Articular chondrocyte of knee joint (primary cell): ENCODE measurements at places on chromosomes 11 and 22. TPM values are rescaled to one million over a fixed set of nuclear protein-coding genes. Genes with fewer than 3 reads are reported as not detected.

The PTGDR2 gene
- total RNA-seq, result under 0.01 and 0.11 TPM in 2 replicates

The SEC14L6 gene
- 2.6 and 6.1 TPM in 2 replicates for total RNA-seq

The LARGE2 gene
- total RNA-seq, result not detected in 2 replicates

The NAV2 gene
- total RNA-seq, result 21.3 and 25.5 TPM in 2 replicates

The SHISA8 gene
- not detected in 2 replicates for total RNA-seq

The HTR3A gene
- not detected in 2 replicates for total RNA-seq

The MMP8 gene
- total RNA-seq, result 0.22 TPM in 1 of 2 replicates, not detected in the other

The GPHA2 gene
- not detected in 2 replicates for total RNA-seq

The SOX10 gene
- not detected in 2 replicates for total RNA-seq

The OR4A16 gene
- total RNA-seq, result not detected in 2 replicates

The TTC28 gene
- 56.3 TPM in 2 replicates for total RNA-seq

The CHRM4 gene
- total RNA-seq, result 0.22 TPM in 1 of 2 replicates, not detected in the other

The TRIM51G gene
- total RNA-seq, result not detected in 2 replicates

The RRP7A gene
- total RNA-seq, result 21.0 and 23.4 TPM in 2 replicates

The POU2AF1 gene
- not detected in 2 replicates for total RNA-seq

The SDHD gene
- total RNA-seq, result 121 and 134 TPM in 2 replicates

The SSH3 gene
- 15.8 and 19.3 TPM in 2 replicates for total RNA-seq

The KCTD14 gene
- 1.7 and 3.7 TPM in 2 replicates for total RNA-seq

The OVOL1 gene
- not detected in 2 replicates for total RNA-seq

The SPINDOC gene
- total RNA-seq, result 9.0 and 10.6 TPM in 2 replicates

The MUC15 gene
- not detected in 2 replicates for total RNA-seq

The RCOR2 gene
- total RNA-seq, result 0.65 and 0.97 TPM in 2 replicates

The CHRM1 gene
- not detected in 2 replicates for total RNA-seq

The PKDREJ gene
- under 0.01 and 0.11 TPM in 2 replicates for total RNA-seq

The RFPL2 gene
- total RNA-seq, result not detected in 2 replicates

The NLRP14 gene
- total RNA-seq, result 0.13 and 0.22 TPM in 2 replicates

The B3GAT1 gene
- total RNA-seq, result not detected in 2 replicates

The MUC5AC gene
- total RNA-seq, result not detected in 2 replicates

The KMT5B gene
- 27.4 and 31.6 TPM in 2 replicates for total RNA-seq

The INS gene
- not detected in 2 replicates for total RNA-seq

The OR4C3 gene
- total RNA-seq, result not detected in 2 replicates

The CRYBA4 gene
- total RNA-seq, result not detected in 2 replicates

The MMP12 gene
- total RNA-seq, result 0.11 and 0.26 TPM in 2 replicates

The MAJIN gene
- total RNA-seq, result not detected in 2 replicates

The TCN1 gene
- total RNA-seq, result not detected in 2 replicates

The PPARA gene
- 27.0 and 29.5 TPM in 2 replicates for total RNA-seq

The TMEM151A gene
- 0.26 and 0.32 TPM in 2 replicates for total RNA-seq

The CASP5 gene
- 0.22 TPM in 1 of 2 replicates, not detected in the other for total RNA-seq

The XBP1 gene
- total RNA-seq, result 206 and 235 TPM in 2 replicates

The RAB38 gene
- 0.13 and 0.32 TPM in 2 replicates for total RNA-seq

The MFRP gene
- 0.11 TPM in 1 of 2 replicates, not detected in the other for total RNA-seq

The GTSE1 gene
- total RNA-seq, result 8.4 and 8.6 TPM in 2 replicates

The BEST1 gene
- total RNA-seq, result 3.8 and 5.2 TPM in 2 replicates

The ART1 gene
- not detected in 2 replicates for total RNA-seq
